ENCODE measurements at places on chromosomes 5 and 9.
A peak's percentile ranks its signal among the peaks of the same experiment; 100 is the strongest.

DNA sequence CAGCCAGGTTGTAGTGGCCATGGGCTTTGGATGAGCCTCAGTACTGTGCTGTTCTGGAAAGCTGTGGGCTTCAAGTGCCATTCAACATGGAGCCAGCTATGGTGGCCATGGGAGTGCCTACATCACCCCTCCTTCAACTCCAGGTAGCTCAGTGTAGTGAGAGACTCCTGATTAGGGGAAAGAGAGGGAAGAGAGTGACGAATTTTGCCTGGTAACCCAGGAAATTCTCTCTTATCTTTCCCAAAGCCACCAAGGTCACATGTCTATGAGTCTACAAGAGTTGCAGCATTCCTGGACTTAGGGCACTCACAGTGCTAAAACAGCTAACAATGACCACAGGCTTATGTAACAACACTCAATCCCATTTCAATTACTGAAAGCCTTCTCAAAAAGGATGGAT is 81.7 kb upstream of the SPTLC1 start:
- DNase-seq = no peak

GRCh38 chr9:97710356-97711222 is 13.4 kb upstream of the XPA start:
- peak; percentile 47 for DNase-seq

GRCh38 chr5:56305001-56305950 is 72.1 kb upstream of the ANKRD55 start:
- DNase-seq = no peak

DNA sequence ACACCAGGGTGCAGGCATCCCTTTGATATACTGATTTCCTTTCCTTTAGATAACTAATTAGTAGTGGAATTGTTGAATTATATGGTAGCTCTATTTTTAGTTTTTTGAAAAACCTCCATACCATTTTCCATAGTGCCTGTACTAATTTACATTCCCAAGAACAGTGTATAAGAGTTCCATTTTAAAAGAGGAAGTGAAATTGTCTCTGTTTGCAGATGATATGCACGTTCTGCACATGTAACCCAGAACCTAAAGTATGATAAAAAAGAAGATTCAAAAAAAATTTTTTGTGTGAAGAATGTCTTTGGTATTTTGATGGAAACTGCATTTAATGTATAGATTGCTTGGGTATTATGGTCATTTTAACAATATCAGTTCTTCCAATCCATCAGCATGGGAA is 424.0 kb upstream of the CCNH start:
- no peak for DNase-seq

All from NCI-H2227 treated with DMSO at 0.1 percent for 48 hours (cell line).